ENCODE measurements at places on chromosomes 7 and 10.

DNA sequence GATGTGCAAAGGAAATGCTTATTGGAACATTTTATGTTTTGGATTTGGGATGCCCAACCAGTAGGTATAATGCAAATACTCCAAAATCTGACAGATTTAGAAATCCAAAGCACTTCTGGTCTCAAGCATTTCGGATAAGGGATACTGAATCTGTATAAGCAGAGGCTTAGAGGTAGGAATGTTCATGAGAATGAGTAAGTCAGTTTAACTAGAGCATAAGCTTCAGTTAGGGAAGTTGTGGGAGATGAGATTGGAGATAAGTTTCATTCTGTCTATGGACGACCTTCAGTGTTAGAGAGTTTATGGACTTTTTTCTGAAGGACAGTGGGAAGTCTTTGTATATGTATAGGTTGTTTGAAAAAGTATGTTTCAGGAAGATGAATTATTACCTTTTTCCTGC is 10.4 kb downstream of the TAX1BP1 start:
- DNase-seq: no peak

- no peak for DNase-seq
Observed at GRCh38 chr7:99433158-99433557, 5.4 kb downstream of the PTCD1 start.

DNA sequence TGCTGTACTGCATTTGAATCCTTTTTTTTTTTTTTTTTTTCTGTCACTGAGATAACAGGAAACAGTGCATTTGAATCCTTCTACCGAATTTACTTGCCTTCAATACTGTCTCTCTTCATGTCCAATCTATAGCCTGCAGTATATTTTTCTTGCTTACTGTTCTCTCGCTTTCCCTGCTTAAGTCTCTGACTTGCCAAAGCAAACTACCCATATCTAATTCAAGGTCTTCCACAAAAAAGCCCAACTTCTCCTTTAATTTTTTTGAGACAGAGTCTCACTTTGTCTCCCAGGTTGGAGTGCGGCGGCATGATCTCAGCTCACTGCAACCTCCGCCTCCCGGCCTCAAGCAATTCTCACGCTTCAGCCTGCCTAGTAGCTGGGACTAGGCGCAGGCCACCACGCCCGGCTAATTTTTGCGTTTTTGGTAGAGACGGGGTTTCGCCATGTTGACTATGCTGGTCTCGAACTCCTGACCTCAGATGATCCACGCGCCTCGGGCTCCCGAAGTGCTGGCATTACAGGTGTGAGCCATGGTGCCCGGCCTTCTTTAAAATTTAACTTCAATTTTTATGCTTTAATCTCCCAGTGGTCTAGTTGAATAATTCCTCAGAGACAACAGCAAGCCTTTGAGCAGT is 882 bp downstream of the PDCD11 start:
- DNase-seq: no peak

DNA sequence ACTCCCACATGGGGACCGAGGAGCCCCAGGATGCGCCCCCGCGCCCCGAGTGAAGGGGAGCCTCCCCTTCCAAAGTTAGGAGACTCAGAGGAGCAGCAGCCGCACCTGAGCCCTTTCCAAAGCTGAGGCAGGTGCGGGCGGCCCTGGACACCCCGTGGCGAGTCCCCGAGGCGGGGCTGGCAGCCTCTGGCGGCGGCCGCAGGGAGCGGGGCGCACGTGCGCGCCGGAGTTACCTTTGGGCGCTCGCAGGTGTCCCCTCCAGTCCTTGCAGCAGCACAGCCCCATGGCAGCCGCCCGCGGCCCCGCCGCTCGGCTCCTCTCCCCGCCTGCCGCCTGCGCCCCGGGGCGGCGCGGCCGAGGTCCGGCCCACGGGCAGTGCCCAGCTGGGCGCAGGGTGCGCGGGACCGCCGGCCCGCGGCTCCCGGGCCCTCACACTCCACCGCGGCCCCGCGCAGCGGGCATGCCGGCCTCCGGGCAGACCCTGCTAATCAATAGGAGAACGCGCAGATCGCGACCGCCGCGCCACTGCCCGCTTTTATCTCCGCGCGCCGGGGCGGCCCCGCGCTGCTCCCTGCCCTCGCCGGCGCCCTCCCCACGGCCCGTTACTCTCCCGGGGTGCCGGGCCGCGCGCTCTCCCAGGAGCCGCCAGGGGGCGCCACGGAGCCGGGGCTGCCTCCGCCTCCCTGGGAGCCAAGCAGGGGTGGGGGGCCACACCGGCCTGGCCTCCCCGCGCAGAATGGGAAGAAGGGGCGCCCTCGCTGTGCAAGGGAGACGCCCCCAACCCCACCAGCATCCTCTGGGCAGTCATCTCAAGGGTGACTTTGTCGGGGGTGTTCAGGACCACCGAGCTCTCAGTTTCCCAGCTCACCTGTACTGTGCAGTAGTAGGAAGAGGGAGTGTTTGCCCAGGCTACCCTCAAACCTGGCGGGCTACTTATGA is 80.8 kb downstream of the ARHGAP22 start:
- DNase-seq: peak; percentile 51

DNA sequence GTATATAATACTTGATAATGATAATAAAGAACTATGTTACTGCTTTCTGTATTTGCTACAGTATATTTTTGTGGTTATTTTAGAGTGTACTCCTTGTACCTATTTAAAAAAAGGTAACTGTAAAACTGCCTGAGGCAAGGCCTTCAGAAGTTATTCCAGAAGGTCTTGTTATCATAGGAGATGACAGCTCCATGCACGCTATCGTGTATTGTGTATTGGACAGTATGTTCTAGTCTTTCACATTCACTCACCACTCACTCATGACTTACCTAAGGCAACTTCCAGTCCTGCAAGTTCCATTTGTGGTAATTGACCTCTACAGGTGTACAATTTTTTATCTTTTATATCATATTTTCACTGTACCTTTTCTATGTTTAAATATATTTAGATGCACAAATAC is 100.7 kb downstream of the ARL4A start:
- no peak for DNase-seq

DNA sequence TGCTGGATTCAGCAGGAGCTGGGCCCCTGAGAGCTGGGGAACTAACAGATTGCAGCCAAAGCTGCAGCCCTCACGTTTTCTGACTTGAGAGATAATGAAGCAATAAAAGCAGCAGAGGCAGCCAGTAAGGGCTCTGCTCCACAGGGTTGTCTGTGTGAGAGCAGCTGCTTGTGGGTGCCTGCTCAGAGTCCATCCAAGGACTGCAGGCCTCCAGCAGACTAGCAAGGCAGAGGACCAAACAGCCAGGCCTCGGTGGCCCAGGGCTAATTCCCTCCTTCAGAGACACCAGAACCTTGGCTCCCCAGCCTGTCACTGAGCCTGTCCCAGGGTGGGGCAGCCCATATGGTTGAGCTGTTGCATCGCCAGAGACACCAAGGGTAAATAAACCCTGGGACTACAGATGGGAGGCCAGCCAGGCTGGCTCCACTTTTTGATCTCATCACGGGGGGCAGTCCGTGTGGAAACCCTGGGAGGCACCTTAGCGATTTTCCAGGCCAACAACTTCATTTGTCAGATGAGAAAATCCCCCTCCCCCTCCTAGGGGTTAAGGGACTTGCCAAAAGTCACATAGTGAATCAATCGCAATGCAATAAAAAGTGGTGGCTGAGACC is 229.2 kb downstream of the WDR11 start:
- DNase-seq: no peak

- DNase-seq: peak; percentile 47
Observed at GRCh38 chr10:103666087-103666761, 172.7 kb downstream of the NEURL1 start.

DNA sequence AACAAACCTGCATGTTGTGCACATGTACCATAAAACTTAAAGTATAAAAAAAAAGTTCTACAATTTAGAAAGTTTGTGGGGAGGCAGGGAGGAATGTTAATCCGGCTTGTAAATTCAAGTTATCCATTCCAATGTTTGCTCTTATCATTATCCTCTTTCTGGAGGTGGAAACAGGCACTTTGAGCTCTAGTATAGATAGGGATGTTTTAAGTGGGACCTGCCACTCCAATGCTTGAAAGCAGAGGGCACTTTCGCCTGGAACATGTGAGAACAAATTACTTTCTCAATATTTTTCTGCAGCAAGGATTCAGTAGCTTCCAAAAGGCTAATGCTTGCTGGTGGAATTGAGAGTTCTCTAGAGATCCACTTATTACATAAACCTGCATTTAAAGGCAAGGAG is 45.6 kb downstream of the FEZF1 start:
- no peak for DNase-seq

- DNase-seq: peak; percentile 20
Observed at GRCh38 chr10:92126100-92126650, 164.7 kb downstream of the CPEB3 start.

- no peak for DNase-seq
Observed at GRCh38 chr7:42883950-42884349, 27.9 kb downstream of the C7orf25 start.

GRCh38 chr7:32244806-32245345 is 174.7 kb upstream of the PDE1C start:
- no peak for DNase-seq

DNA sequence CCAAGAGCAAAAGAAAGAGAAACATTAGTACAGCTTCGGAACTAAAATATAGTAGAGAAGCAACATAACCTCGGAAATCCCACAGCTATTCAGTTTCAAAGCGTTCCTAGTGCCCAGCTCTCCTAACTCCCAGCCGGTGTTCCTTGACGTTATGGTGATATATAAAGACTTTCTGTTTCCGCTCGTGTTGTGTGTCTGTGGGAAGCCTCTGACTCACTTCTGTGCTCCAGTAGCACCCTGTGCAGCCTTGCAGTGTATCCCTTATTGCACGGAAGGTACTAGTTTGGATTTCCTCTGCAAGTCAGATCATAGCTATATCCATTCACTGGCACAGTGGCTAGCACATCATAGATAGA is 535 bp downstream of the ASAH2B start:
- peak; percentile 71 for DNase-seq

GRCh38 chr10:119104654-119105015 is 722 bp downstream of the DENND10 start:
- DNase-seq: peak; percentile 39

GRCh38 chr10:11755512-11756263 is 13.5 kb downstream of the ECHDC3 start:
- DNase-seq: no peak

- DNase-seq: no peak
Observed at GRCh38 chr7:33463131-33463530, 333.8 kb downstream of the BBS9 start.

- DNase-seq: peak; percentile 73
Observed at GRCh38 chr7:100130608-100131453, 4.1 kb downstream of the MBLAC1 start.

DNA sequence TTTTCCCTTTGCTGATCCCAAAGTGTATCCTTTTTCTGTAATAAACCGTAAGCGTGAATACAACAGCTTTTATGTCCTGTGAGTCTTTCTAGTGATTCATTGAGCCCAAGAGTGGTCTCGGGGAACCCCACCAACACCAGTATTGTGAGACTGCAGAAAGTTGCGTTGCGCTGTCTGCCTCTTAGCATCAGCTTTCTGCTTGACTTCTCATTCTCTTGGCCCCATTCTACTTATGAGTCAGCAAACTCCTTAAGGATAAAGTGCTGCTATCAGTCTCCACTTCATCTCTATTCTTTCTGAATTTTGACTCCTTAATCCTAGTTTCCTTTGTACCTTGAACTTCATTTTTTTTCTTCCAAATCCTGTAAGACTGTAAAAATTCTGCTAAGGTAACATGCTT is 184.3 kb upstream of the MBL2 start:
- DNase-seq: no peak

DNA sequence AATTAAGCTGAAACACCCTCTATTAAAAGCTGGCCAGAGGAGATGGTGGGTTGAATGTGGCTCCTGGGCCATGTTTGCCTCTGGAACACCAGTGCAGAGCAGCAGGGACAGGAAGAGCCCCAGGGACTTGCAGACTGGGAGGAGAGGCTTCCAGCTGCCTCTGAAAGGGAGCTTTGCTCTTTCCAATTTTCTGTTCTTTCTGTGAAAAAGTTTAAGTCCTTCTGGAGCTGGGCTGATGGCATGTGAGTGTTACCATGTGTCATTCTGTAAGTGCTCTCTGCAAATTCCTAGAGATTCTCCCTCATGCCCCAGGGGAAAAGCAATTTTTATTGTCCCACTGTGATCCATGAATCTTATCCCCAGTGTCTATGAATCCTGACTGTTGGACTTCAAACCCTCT is 112.8 kb upstream of the LANCL2 start:
- no peak for DNase-seq

GRCh38 chr10:122348935-122349361 is 25.6 kb upstream of the PLEKHA1 start:
- no peak for DNase-seq

- DNase-seq: peak; percentile 38
Observed at GRCh38 chr7:102916426-102916825, 3.6 kb downstream of the LRRC17 start.

DNA sequence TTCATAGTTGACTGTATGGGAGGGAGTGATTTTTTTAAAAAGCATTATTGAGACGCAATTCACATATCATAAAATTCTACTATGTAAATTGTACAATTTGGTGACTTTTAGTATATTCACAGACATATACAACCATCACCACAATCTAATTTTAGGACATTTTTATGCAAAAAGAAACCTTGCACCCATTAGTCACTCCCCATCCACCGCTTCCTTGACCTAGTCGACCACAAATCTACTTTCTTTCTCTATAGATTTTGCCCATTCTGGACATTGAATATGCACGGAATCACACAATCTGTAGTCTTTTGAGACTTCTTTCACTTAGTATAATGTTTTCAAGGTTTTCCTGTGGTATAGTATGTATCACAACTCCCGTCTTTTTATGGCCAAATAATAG is 54.6 kb downstream of the BLNK start:
- DNase-seq: no peak

- no peak for DNase-seq
Observed at GRCh38 chr7:116273283-116273917, 63.1 kb downstream of the TES start.

DNA sequence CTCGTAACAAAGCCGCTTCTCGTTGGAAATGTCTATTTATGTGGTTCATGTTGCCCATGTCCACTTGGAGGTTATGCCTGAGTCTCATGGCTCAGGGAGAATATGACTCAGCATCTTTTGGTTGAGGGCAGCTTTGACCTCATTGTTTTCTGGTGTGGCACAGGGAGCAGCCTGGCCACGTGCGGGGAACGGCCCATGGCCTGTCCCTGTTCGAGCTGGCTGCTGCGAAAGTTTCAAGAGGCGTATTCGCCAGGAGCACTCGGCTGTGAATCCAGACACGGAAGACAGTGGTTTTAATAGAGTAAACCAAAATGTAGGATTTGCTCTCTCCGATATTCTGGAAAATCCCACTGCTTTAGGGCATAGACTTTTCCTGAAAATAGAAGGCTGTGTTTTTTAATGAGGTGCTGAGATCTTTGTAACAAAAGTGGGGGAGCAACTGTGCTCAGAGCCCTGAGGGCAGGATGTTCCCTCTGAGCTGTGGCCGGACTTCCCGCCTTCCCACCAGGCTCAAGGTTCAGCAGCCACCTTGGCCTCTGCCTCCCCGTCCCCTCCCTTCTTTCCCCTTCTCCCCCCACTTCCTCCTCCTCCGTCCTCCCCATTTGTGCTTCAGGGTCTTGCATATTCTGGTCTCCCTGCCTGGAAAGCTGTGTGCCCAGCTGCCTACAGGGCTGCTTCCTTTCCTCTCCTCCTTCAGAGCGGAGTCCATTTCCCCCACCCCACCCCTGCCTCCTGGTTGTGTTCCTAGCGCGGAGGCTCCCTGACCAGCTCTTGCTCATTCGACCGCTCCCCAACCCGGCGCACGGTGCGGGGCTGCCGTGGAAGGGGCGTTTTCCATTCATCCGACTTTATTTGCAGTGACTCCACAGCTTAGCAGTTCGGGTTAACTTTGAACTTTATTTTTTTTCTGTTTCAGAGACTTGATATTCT is 642.0 kb downstream of the SDK1 start:
- no peak for DNase-seq

- DNase-seq: no peak
Observed at GRCh38 chr7:13992596-13992964, 3.1 kb upstream of the ETV1 start.
